ENCODE measurements at places on chromosomes 2 and 18.

- DNase-seq, result no peak
Observed at GRCh38 chr2:191303140-191304005, 58.2 kb downstream of the MYO1B start.

- DNase-seq, result no peak
Observed at GRCh38 chr2:69525261-69525660, 88.0 kb upstream of the NFU1 start.

- DNase-seq, result peak; percentile 6
Observed at GRCh38 chr2:68789603-68790002, 55.0 kb downstream of the ARHGAP25 start.

GRCh38 chr18:59140302-59140885 is 710 bp downstream of the SEC11C start:
- DNase-seq, result no peak

DNA sequence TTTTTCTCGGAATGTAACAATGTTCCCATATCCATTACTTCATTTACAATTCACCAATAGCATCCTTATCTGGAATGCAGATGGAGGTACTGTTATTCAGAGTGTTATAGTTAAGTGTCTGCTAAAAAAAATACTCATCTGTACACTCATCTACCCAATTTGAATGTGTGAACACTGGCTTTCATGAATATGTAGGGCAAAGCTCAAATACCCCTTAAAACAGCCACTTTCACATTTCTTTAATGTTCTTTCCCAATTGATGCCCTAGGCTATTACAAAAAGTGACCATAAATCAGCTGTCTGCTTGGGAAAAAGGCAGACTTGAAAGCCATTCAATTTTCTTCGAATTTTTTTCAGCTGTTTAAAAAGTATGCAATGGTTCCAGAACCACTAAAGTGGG is 796.3 kb upstream of the FSHR start:
- DNase-seq, result no peak
